ENCODE measurements at places on chromosomes 2 and 18.

DNA sequence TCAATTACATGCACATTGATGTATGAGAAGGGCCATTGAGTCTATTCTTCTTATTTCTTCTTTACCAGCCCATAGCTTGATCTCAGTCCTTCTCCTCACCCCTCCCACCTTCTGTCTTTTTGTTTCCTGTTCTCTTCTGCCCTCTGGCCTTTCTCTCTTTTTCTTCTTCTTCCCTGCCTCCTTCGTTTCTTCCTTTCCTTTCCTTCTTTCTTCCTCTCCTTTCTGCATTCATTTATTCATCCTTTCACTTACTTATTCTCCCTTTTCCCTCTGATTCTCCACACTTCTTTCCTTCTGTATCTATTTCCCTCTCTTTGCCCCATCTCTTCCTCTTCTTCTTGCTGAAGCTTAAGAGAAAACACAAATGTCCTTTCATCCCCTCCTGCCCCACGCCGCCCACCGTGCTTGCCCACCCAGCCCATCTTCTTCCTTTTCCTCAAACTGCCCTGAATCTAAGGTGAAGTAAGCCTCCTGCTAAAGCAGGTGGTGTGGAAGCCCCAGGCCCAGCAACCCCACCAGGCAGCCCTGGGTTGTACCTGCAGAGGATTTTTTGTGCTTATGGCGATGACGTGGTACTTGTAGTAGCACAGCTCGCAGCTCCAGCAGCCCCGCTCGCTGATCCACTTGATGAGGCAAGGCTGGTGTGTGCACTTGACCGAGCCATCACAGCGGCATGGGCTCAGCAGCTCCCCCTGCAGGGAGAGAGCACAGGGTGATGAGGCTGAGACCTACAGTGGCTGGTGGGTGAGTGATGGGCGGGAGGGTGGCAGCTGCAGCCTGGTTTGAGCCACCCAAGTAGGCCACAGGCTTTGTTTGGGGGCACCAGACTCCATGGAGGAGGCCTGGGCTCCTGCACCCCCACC lies 89.0 kb downstream of the MARCHF4 start:
- DNase-seq: no peak

DNA sequence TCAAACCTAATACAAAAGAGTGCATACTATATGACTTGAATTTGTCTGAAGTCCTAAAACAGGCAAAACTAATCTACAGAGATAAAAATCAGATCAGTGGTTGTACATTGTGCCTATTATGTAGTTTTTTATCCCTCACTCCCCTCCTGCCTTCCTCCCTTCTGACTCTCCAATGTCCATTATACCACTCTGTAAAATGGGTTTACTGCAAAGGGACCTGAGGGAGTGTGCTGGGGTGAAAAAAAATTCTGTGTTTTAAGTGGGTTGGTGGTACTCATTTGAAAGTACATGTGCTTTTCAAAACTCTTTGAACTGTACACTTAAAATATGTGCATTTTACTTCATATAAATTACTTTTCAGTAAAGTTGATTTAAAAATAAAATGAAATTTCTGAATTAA lies 89.0 kb upstream of the UBE2E3 start:
- no peak for DNase-seq

DNA sequence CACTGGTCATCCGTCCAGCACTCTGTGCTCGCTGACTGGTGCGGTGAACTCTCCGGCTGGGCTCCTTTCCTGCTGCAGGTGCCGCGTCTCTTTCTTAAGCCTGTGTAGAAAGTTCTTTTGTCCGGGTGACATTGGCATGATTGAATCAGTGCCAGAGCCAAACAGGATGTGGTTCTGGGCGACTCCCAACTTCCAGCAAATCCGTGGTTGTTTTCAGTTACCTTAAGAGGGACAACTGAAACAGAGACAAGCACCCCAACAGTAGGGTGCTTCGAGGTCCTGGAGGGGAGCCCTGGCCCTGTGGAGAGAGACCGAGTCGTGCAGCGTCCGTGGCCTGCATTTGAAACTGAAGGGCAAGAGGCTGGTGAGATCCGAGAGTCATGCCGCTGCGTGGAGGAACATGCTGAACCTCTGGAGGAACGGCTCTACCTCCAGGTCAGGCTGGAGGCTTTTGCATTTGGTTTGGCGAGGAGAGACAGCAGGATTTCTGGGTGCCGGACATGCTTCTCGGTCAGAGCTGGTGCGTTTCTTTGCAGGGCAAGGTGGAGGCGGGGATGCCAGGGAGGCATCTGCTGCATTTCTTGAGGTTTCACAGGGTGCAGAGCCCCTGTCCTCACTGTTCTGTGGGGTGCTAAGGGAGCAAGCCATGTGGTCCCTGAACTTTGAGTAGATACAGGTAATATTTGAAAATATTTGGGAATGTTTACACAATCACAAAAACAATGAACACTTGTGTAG lies 26.8 kb downstream of the SH3BP4 start:
- no peak for DNase-seq

- no peak for DNase-seq
Measured at GRCh38 chr2:17845806-17846205, 29.5 kb downstream of the MSGN1 start.

- no peak for DNase-seq
Measured at GRCh38 chr2:220916931-220917330, 655.2 kb downstream of the EPHA4 start.

- no peak for DNase-seq
Measured at GRCh38 chr2:205103699-205104098, 558.4 kb downstream of the PARD3B start.
